NCI-H524 treated with DMSO at 0.1 percent for 48 hours (cell line): ENCODE measurements at places on chromosomes 3 and 15.

DNA sequence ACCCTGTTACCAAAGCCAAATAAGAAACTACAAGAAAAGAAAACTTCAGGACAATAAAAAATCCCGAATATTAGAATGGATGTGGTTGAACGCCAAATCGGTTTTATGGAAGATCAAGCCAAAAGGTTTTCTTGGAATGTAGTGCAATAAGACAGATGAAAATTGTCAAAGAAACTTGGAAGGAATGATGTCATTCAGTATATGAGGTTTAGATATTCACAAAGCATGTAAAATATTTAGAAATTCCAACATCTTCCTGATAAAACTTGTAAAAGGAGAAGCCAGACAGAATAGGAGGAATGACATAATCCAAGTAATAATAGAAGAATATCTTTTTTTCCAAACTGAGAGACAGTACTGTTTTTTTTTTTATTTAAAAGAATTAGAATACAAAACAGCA is 130.3 kb upstream of the ZPLD1 start:
- no peak for DNase-seq

GRCh38 chr3:177478170-177478867 is 281.0 kb upstream of the TBL1XR1 start:
- DNase-seq: no peak

DNA sequence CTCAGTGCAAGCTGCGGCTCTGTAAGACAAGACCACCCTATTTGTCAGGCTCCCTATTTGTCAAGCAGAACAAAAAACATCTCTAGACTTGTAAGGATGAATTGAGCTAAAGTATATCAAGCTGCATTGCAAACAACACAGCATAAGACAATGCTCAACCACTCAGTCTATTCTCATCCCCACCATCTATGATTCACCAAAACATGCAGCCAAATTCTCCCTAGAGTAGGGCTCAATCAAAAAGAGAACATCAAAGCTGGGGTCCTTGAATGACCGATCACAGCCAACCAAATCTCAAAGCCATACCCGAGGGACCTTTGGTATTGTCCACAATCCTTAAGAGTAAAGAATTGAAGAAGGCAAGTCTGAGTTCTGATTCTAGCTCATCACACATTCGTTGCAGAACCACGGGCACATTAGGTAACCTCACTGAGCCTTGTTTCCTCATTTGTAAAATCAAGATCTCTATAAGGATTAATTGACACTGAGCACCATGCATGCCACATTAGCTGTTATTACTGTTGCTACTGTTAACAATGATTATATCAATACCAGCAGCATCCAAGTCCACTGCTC is 31.2 kb downstream of the RFTN1 start:
- DNase-seq: no peak

GRCh38 chr15:78047761-78048627 is 29.5 kb downstream of the TBC1D2B start:
- DNase-seq: no peak
